GM20000 (cell line): ENCODE measurements at places on chromosomes 2 and 18.

DNA sequence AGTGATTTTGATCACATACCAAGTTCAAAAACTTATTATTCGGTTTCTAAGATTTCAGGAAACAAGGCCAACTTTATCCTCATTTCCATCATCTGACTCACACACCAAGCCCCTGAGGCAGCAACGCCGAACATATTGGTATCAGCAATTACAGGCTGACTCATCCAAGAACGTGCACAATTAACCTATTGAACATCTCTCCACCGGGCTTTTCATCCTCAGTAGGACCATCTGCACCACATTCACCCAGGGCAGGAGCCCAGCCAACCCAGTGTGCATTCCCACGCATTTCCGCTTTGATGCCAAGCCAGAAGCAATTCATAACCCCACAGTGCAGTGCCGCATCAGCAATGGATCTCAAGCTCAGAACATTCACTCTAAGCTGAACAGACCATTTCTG lies 52.9 kb downstream of the SCG2 start:
- no peak for DNase-seq

- peak; percentile 20 for DNase-seq
Measured at GRCh38 chr18:58091099-58091611, 47.1 kb downstream of the NEDD4L start.

DNA sequence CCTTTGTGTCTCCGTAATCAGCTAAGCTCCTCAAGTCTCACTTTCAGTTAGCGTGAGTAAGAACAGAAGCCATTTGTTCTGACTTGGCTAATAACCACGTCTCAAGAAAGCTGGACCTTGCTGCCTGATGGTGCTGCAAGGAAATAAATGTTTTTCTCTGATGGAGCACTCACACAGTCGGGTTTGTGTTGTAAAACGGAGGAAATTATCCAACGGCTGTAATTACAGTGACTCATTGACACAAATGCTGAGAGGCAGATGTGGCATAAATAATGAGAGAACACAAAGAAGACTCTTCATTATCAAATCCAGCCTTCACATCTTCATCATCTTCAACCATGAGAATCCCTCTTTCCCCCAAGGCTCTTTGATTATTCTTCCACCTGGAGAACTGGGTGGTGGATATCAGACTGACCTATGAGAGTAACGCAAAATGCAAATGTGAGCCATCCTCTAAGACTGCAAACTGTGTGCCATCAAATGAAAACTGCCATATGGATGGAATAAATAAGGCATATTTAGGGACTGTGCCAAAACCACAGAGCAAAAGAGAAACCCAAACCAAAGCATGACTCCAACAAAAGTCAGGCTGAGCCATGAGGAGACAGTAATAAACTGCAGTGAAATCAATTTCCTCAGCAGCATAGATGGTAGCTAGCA lies 252.6 kb downstream of the RND3 start:
- DNase-seq, result no peak

- no peak for DNase-seq
Measured at GRCh38 chr18:3794537-3795348, 344.8 kb downstream of the TGIF1 start.

DNA sequence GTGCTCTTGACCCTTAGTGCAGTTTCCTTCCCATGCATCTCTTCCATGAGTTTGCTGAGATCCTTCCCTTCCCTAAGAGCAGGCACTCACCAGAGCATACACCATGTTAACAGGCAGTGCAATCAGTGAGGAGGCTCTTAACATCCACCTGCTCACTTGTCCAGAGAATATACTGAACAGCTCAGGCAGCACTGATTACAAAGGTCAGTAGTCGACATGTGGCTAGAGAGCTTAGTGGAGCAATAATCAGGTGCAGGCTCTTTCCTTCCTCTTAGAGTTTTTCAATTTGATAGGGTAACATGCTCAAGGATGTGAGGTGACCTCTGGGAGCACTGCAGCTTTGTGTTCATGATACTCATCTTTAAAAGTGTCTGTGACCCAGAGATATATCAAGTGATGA lies 144.1 kb upstream of the SETBP1 start:
- DNase-seq, result no peak

DNA sequence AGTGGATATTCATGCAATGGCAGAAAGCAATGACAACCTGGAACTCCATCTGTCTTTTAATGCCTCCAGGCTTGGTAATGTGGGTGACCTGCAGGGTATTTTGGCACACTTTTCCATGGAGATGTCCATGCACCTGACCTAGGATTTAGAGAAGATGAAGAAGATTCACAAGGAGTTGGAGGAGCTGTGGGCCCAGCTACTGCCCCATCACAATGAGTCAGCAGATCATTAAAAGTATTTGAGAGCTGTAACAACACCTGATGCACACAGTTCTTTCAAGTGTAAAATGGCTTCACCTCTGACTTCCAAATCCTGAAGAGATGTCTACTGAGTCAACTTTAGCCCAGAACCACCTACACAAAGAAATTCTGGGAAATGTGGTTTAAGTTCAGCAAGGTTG lies 22.1 kb upstream of the OSR1 start:
- no peak for DNase-seq

GRCh38 chr18:47791461-47791985 lies 138.9 kb downstream of the SMAD2 start:
- DNase-seq, result no peak

- no peak for DNase-seq
Measured at GRCh38 chr2:86383844-86384243, 46.4 kb upstream of the REEP1 start.

DNA sequence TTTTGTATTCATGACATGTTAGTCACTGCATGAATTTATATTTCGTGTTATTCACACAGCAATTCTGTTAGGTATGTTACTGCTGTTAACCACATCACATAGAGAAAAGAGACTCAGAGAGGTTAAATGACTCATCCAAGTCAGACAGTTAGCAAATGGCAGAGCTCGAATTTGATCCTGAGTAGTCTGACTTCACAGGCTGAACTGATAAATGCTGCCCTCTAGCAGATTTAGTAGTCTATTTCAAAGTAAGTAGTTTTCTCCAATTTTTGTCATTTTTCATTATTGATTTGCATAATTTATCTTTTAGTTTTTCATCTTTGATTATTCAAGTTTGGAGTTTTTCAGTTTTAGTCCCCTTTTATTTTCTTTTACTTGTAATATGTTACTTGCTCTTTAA lies 58.3 kb downstream of the WDR7 start:
- peak; percentile 54 for DNase-seq

DNA sequence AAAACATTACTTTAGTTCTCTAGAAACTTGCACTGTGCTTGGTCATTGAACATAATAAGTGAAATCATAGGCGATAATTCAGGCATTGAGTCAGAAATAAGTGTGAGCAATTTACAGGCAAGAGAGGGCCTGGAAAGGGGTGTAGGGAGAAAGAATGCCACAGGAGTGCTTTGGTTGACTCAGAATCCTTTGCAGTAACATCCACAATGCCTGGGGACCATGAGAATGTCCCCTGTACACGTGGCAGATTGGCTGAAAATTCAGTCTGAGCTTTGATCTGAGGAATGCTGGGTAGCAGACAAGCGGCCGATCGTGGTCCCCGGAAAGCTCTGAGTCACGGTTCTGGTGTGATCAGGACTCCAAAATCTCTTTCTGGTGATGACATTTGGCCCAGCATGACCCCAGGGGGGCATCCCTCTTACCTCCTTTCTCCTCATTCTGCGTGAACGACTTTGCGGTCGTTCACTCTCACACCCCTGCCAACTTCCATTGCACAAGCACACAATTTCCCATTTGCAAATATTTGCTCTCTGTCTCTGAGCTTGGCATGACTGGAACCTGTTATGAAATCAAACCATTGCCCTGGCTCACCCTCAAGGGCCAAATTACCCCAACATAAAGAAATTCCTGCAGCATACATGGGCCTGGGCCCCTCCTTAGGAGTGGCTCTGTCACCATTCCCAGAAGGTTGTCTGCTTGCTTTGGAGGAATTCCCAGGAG lies 305.0 kb upstream of the EPAS1 start:
- DNase-seq, result no peak

GRCh38 chr2:159539701-159540100 lies 76.6 kb downstream of the BAZ2B start:
- DNase-seq, result no peak

GRCh38 chr2:174335988-174336500 lies 1.3 kb downstream of the SP9 start:
- DNase-seq, result peak; percentile 61

DNA sequence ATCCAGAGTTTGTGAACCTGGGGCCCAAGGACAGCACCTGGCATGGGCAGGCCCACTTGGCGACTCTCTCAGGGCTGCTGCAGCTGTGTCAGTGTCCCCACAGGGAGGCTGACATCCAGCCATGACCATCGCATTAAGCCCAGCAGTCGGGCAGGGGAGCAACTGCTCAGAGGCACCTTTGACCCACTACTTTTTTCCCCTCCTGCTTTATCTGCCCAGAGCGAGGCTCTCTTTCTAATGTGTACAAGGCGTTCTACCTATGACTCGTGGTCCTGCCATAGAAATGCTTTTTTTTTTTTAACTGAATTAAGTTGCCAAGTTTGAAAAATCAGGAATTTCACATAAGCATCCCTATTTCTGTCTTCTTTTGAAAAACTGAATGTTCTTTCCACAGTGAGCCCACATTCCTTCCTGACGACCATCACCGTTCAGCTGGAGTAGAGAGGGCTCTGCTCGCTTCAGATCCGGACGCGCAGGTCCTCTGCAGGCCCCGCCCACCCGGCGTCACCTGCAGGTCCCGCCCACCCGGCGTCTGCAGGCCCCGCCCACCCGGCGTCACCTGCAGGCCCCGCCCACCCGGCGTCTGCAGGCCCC lies 403 bp upstream of the CLUL1 start:
- DNase-seq, result peak; percentile 75

DNA sequence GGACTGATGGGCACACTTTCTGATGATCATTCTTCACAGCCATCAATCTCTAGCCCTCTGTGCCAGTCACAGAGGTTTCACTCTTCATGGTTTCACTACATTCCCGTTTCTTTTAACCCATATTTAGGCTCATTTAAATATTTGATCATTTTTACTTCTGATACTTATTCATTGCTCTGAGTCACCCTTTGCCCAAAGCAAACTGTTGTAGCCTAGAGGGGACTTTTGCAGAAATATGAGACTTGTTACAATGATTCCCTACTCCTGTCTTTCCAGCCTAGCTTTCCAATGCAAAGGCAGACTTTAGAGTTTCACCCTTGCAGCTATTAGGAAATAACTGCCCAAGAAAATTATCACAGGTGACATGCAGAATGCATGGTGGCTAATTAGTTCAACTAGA lies 444.2 kb downstream of the PTPRM start:
- no peak for DNase-seq

GRCh38 chr2:60882971-60883753 lies 1.8 kb downstream of the REL start:
- DNase-seq, result peak; percentile 34

- DNase-seq, result no peak
Measured at GRCh38 chr2:61253136-61253535, 91.1 kb downstream of the C2orf74 start.

DNA sequence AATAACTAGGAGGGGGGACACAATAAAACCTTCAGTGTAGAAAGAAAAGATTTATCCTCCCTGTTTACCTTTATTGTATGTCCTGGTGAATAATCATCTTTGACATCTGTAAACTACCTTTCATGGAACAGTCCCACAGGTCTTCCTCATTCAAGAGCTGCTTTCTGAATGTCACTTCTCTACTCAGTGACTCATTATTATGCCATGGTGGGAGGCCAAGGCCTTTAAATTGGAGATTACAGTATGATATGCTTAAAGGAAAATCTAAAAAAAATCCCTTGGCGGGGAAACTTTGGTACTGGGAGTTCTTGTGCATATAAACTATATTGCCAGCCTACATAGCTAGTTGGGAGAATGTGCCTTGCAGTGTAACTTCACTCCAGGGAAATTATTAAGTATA lies 713.0 kb downstream of the TDRD15 start:
- DNase-seq, result no peak

DNA sequence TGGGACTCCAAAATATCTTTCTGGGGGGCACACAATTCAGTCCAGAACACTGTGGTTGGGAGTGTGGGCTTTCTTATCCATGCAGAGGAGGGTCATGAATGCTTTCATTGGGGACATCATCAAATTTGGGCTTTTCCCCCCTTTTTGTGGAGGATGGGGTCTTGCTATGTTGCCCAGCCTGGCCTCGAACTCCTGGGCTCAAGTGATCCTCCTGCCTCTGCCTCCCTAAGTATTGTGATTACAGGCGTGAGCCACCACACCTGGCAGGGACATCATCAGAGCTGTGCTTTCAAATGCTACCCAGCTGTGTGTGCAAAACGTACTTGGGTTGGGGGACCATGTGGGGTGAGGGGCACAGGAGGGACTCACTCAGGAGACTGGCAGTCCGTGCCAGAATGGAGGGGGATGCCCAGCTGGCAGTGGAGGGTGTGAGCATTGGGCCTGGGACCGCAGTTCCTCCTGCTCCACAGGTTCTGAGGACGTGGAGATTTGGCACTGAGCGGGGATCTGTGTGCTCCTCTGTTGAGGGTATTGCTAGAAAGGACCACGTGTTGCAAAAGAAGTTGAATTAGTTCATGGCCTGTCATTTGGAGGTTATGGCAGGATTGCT lies 24.4 kb downstream of the EMILIN2 start:
- no peak for DNase-seq

GRCh38 chr2:133571249-133571648 lies 3.0 kb upstream of the NCKAP5 start:
- DNase-seq, result no peak

DNA sequence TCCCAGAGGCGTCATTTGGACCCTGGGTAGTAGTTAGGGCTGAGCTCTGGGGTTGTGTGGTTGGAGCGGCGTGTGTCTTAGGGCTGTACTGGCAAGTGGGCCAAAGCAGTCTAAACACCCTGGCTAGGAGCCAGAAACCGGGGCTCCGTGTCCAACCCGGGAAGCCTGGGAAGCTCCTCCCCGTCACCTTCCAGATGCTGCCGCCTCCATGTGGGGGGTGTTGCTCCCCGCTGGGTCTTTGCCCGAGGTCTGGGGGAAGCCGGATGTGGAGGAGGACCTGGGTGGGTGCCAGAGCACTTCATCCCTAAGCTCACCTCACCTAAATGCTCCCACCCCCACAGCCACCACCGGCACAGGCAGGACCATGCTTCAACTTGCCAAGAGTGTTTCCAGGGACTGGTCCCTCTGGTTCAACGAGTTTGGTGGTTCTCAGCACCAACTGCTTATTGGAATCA lies 25.4 kb downstream of the TET3 start:
- DNase-seq, result no peak

GRCh38 chr2:105933906-105934305 lies 189.2 kb downstream of the NCK2 start:
- no peak for DNase-seq

DNA sequence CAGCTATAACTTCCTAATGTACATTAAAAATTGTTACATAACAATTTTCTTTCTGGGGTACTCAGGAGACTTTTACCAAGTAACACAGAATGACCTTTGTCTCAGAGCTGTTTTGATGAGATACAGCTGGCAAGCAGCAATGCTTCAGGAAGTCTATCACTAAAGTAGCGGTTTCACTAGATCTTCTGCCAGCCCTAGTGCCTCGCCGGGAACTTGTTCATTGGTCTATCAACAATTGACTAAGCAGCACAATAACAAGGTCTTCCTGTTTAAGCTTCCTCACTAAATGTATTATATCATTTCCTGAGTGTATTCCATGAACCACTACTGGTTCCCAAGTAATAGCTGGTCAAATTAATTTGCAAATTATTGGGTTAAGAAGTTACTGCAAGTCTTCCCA lies 69.2 kb downstream of the TRIP12 start:
- peak; percentile 47 for DNase-seq
